ENCODE measurements at places on chromosomes 13 and 19. TPM values are rescaled to one million over a fixed set of nuclear protein-coding genes. Genes with fewer than 3 reads are reported as not detected.

DNA sequence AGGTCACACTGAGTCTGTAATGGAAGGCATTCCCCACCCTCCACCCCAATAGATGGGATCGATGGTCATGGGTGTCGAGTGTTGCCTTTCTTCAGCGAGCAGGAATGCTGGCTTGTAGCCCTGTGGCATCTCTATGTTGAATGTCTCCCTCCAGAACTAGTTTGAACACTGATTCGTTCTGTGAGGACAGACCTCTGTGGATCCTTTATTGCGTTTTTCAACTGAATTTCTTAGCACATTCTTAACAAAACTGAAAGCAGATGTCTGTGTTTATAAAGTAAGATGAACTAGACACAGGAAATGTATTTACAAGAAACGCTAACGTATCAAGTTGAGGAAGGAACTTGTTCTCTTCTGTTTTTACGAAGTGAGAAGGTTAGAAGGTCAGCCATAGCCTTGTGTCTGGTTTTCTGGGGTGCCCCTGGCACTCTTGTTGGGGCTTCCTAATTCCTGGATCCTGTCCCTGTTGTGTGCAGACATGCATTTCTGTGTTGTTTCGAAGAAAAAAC is 36.8 kb upstream of the TM9SF2 start:
- DNase-seq = no peak

KL gene
- 62.0 TPM for polyA plus RNA-seq

SELENOV gene
- polyA plus RNA-seq = 6.8 TPM

DNA sequence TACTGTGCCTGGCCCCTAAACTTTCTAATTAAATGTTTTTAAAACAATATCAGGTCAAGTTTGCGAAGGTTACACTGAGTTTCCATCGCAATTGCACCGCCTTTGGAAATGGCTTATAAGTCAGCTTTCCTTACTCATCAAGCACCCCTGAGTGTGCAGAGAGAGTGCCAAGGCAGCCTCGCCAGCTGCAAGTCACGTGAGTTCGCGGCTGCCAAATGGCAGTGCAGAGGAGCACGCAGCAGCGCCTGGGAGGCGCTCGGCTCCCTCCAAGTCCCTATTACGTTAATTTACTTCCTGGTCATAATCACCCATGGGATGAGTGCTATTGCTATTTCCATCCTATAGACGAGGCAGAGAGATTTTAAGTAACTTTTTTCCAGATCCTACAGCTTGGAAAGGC is 319.6 kb downstream of the TEX29 start:
- DNase-seq = no peak

DNA sequence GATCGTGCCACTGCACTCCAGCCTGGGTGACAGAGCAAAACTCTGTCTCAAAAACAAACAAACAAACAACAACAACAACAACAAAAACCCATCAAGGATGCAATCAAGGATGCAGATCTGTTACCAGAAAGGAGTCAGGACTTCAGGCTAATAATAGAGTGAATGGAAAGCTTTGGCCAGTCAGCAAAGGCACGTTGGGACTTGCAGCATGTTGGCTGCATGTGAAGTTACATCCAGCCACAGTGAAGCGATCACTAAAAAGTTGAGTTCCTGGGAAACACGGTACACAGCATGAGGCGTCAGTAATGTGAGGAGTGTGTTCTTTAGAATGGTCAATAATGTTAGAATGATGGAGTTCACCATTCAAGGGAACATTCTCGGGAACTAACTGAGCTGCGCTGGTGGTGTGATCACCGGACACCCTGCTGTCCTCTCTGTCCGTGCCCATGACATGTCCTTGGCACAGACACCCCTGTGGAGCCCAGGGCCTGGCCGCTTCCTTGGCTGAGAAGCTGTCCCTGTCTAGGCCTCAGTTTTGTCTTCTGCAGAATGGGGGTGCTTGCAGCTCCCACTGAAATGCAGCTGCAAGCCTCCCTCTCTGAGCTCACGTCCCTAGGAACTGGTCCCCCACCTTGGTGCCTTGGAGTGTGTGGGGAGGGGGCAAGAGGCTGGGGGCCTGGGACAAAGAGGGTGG is 2.3 kb upstream of the LGALS7B start:
- DNase-seq = no peak

DNA sequence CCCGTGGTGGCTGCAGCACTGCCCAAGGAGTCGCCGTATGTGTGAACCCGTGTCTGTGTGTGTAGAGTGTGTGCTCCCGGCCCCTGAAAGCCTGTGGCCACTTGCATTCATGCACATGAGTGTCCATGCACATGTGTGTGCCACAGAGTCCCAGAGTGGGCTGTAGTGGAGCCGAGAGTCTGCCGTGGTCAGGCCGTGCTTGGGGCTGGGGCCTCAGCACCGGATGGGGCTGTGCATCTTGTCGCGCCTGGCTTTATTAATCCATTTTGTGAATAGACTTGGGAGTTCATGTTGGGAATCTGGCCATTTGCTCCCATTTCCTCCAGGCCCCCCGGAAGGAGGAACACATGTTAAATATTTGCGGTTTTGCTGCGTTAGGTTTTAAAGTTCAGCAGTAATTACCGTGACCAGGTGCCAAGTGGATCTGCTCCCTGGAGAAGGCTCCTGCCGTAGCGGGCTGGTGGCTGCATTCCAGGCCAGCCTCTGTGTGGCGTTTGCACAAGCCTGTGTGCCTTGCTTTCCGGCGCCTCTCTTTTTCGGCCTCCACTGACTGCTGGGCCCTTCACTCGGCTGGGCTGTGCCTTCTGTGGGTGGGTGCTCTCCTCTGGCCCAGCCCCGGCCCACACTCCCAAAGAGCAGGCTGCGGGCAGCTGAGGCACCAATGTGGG is 69.2 kb upstream of the KCTD15 start:
- DNase-seq = no peak
